ENCODE measurements at places on chromosomes 3 and 15.

DNA sequence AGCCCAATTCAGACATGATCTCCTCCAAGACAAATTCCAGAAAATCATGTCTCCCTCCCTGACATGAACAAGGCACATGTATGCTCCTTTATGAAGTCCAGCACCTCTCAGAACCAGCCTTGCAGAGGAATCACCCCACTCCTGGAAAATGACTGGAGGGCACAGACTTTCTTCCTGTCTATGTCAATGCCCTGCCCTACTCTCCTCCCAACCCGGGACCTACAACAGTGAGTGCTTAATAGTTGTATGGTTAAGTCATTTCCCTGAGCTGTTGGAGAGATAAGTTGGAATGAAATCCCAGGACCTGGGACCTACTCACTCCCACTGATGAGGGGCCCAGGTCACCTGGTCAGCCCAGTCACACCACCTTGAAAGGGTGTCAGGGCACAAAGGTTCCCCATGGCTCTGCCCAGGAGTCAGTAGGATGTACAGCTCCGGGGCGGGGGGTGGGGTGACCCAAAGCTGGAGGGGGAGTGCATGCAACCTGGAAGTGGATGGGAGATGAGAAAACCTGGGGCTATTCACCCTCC lies 80.1 kb upstream of the HERC1 start:
- DNase-seq: no peak

- DNase-seq: no peak
Measured at GRCh38 chr3:150985711-150986110, 13.2 kb upstream of the CLRN1 start.

- DNase-seq: no peak
Measured at GRCh38 chr3:126612479-126613205, 42.3 kb downstream of the TXNRD3 start.

- DNase-seq: no peak
Measured at GRCh38 chr3:73999501-73999900, 374.8 kb upstream of the PDZRN3 start.

GRCh38 chr15:27989838-27990237 lies 109.3 kb downstream of the OCA2 start:
- DNase-seq: no peak

- no peak for DNase-seq
Measured at GRCh38 chr3:63030666-63031065, 155.4 kb upstream of the CADPS start.

DNA sequence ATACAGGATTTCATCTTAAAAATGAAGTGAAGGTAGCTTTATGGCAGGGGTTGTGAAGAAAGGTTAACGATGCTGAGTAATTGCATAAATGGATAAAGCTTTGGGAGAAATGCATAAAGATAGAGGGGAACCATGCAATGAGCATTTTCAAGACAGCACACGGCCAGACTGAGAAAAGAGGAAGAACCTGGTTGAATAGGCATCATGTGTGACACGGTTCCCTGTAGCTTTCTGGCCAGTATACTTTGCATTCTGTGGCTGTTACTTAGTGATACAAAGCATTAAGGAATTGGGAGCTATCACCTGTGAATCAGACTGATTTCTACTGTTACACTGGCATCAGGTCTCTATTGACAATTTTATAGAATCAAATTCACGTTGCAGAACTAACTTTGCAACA lies 33.3 kb downstream of the NR2C2 start:
- no peak for DNase-seq

DNA sequence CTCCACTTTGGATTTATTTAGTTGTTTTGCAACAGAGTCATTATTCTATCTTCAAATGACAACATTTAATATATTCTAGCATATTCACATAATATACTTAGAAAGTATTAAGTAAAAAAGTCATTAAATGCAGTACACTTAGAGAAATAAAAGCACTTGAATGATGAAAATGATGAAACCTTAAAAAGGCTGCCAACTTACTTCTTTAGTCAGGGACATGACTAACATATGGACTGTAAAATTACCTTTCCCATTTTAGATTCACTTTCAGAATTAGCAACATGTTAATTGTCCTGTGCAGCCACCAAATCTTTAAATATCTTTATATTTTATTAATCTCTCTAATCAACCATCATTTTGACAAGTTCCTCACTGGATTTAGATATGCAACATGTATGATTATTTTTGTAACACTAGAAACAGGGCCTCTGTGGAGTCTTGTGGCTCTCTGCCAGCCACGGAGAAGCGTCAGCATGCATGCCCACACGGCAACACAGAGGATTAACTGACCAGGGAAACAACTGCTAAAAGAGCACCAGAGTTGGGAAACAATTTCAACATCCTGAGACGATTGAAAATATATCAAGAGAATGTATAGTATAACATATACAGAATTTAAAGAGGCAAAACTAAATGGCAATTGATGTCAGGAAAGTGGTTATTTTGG lies 95.7 kb downstream of the ANO10 start:
- no peak for DNase-seq

DNA sequence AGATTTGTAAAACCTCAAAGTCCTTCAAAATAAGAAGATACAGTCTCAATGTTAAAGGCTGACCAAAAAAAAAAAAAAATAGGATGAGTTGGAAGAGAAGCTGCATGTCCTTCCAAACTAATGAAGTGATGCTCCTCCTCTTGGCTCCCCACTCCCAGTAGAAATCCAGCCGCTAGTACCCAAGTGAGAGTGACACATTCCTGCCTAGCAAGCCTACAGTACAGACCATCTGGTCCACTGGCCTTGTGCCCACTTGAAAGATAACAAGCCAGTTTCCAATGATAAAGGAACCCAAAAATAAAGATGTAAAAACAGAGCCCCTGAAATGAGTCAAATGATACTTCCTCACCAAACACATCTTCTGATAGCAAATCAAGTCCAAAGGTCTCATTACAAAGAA lies 258.7 kb upstream of the NSMCE3 start:
- DNase-seq: no peak

- no peak for DNase-seq
Measured at GRCh38 chr15:99113547-99114271, 8.8 kb downstream of the SYNM start.

DNA sequence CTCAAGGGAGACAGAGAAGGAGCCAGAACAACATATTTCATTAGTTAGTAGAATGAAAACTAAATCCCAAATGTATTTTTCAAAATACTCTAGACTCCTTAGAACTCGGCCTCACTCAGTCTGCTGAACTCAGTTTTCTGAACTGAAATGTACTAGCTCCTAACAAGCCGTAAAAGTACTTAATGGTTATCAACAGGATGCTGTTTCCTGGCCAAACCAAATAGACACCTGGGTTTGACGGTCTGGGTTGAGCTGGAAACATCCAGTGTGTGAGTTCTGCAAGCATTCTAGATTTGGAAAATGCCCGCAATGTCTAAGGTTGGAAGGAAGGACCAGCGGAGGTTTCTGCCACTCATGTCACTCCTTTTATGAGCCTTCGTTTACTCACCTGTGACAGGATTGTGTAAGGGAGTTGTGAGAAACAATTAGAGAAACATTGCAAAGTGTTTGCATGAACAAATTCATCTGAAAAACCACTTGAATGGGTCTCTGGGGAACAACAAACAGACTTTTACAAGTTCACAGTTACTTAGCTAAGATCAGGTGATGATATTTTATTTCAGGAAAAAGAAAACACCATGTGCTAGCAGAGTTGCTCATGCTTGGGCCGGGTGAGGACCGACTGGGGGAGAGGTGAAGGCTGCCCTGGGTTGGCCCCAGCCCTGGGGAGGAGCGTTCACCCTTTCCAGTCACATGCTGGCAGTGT lies 151.0 kb downstream of the ALDH1A2 start:
- no peak for DNase-seq

DNA sequence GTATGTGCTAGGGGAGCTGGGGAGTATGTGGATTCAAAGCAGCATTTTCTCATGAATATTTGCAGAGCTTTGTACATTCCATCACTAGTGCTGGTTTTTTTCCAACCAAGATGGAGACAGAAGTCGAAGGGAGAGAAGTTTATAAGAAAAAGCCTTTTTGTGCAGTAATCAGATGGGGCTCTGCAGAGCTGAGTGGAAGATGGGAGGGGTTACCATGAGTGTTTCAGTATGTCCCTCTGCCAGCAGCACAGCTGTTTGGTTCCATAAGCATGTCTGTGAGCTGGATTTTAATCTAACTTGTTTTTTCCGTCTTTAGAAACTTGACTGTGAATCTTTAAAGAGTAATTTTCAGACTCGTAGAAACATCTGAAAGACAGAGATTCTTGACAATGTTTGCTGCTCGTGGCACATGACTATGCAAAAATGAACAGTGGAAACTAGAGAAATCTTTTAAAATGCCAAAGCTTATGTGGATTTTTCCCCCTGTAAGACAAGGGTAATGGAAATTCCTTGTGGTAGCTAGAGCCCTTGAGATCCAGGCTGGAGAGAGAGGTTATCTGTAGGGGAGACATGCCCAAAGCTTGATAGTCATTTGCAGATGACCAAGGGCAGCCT lies 20.3 kb downstream of the STARD9 start:
- DNase-seq: no peak

DNA sequence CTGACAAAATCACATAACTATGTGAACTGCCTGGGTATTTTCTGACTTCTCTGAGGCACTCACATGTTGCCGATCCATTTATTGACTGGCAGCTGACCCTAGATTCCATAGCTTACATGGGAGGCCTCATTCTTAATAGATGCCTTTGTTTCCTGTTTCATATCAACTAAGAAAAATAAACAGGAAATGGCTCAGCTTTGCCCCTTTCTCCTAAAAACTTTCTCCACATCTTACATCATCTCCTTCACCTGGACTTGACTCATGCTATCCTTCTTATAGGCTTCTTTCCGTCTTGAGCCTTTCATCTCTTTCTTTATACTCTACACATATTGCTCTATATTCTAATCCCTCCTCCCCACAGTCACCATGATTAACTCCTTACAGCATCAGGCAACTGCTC lies 38.0 kb downstream of the TXNRD3 start:
- no peak for DNase-seq

Measured in activated T-helper 1 cell treated with anti-CD3 and anti-CD28 coated beads, Interleukin-2, amount 50 U/mL, for 16 hours (primary cell).